ENCODE measurements at places on chromosomes 2 and 18.

GRCh38 chr2:156892467-156893281 is 364.8 kb upstream of the GALNT5 start:
- peak; percentile 67 for DNase-seq

- no peak for DNase-seq
These were observed 10.2 kb downstream of the NMUR1 start for GRCh38 chr2:231519975-231520555.

DNA sequence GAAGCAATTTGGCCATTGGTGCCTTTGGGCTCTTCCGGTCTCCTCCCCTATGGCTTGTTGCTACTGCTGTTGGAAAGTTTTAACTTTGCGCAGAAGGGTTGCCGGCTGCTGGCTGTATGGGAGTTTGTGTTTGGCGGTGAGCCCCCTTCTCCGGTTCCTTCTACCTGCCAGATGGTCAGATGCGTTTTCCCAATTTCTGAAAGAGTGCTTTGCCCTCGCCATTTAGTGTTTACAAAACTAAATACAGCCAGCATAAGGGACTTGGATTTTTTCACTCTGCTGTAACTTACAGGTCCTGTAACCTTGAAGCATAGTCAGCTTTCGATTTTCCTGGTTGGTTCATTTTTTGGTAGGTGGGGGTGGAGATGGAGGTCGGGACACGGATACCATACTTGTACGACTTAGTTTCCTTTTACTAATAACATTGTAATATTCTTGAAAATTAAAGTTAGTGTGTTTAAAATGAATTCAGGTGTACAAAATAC is 604 bp downstream of the COQ10B start:
- DNase-seq, result no peak

DNA sequence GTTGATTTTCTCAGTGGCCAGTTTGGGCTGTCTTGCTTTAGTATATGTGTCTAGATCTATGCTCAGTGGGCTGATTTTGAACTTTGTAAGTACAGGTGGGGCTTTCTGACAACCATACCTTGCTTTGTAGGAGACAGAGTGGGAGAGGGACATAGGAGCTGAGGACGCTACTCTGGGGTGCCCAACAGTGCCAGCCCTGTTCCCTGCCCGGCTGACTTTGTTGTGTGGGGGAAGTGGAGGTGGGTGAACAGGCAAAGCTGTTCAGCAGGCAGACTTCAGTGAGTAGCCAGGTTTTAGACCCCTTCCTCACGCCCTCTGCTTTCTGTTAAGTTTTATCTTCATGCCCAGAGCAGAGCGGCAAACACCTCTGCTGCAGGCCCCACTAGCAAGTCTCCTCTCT is 44.2 kb upstream of the DOCK10 start:
- DNase-seq, result no peak
